ENCODE measurements at places on chromosomes 11 and 22. TPM values are rescaled to one million over a fixed set of nuclear protein-coding genes. Genes with fewer than 3 reads are reported as not detected.

SNU13 gene
- total RNA-seq, result 105 TPM

RASD2 gene
- 22.8 TPM for total RNA-seq

CARD10 gene
- total RNA-seq, result 8.6 TPM

NXPE1 gene
- 3.3 TPM for total RNA-seq

ADAMTS15 gene
- 8.9 TPM for total RNA-seq

HTR3A gene
- 1.1 TPM for total RNA-seq

SLC17A6 gene
- total RNA-seq, result not detected

PGR gene
- 12.2 TPM for total RNA-seq

TMPRSS13 gene
- total RNA-seq, result not detected

SNX32 gene
- 0.27 TPM for total RNA-seq

GAB4 gene
- total RNA-seq, result not detected

LDHAL6A gene
- not detected for total RNA-seq

TMEM191C gene
- 0.27 TPM for total RNA-seq

CHST1 gene
- 1.4 TPM for total RNA-seq

OR52E1 gene
- total RNA-seq, result not detected

HEPN1 gene
- not detected for total RNA-seq

TSGA10IP gene
- not detected for total RNA-seq

CFAP300 gene
- total RNA-seq, result 15.0 TPM

OR8D1 gene
- total RNA-seq, result not detected

MAPK8IP2 gene
- total RNA-seq, result 2.9 TPM

SYT12 gene
- total RNA-seq, result not detected

PATE2 gene
- 0.68 TPM for total RNA-seq

SCUBE2 gene
- total RNA-seq, result 7.5 TPM

MMP8 gene
- total RNA-seq, result not detected

RPS19BP1 gene
- 165 TPM for total RNA-seq

OR8G1 gene
- total RNA-seq, result not detected

CLMP gene
- total RNA-seq, result 104 TPM

SELENOM gene
- total RNA-seq, result 868 TPM

C11orf42 gene
- not detected for total RNA-seq

OR52L1 gene
- total RNA-seq, result not detected

SLC37A2 gene
- total RNA-seq, result 3.4 TPM

HTR3B gene
- not detected for total RNA-seq

CCDC15 gene
- 0.71 TPM for total RNA-seq

C11orf87 gene
- not detected for total RNA-seq

CWF19L2 gene
- 20.6 TPM for total RNA-seq

APOA5 gene
- total RNA-seq, result not detected

ADM2 gene
- not detected for total RNA-seq

HBG1 gene
- not detected for total RNA-seq

C22orf15 gene
- total RNA-seq, result not detected
